Chondrocyte (in vitro differentiated cells): ENCODE measurements at places on chromosomes 6 and 20. TPM values are rescaled to one million over a fixed set of nuclear protein-coding genes. Genes with fewer than 3 reads are reported as not detected.

GRCh38 chr6:108797951-108798669 is 50.1 kb upstream of the ARMC2 start:
- H3K4me3 ChIP-seq, result no peak overlapping the region
- H3K27ac ChIP-seq, result no peak overlapping the region
- peaks cover 9% of the 10 kb centered on the region for H3K4me1 ChIP-seq
- H3K36me3 ChIP-seq, result no peaks in the 10 kb centered on the region

The TMEM14B gene
- total RNA-seq, result 45.5 to 65.9 TPM (median 50.5 TPM) in 3 replicates

- H3K27me3 ChIP-seq, result peaks cover 6% of the 10 kb centered on the region
- no peaks in the 10 kb centered on the region for H3K4me1 ChIP-seq
- H3K27ac ChIP-seq, result no peak overlapping the region
- no peaks in the 10 kb centered on the region for H3K36me3 ChIP-seq
- DNase-seq, result no peak
These were observed 414.9 kb downstream of the KIF16B start for GRCh38 chr20:16158090-16158975.

The ADISSP gene
- total RNA-seq, result 23.5 to 30.4 TPM (median 26.7 TPM) in 3 replicates

The CDH4 gene
- total RNA-seq, result 0.48 to 1.1 TPM (median 0.99 TPM) in 3 replicates

GRCh38 chr6:20207088-20207418 is 5.2 kb downstream of the MBOAT1 start:
- DNase-seq, result no peak
- H3K4me3 ChIP-seq, result no peak overlapping the region
- peaks cover 10% of the 10 kb centered on the region for H3K4me1 ChIP-seq
- no peaks in the 10 kb centered on the region for H3K27me3 ChIP-seq
- no peaks in the 10 kb centered on the region for H3K36me3 ChIP-seq
- H3K27ac ChIP-seq, result no peak overlapping the region

DNA sequence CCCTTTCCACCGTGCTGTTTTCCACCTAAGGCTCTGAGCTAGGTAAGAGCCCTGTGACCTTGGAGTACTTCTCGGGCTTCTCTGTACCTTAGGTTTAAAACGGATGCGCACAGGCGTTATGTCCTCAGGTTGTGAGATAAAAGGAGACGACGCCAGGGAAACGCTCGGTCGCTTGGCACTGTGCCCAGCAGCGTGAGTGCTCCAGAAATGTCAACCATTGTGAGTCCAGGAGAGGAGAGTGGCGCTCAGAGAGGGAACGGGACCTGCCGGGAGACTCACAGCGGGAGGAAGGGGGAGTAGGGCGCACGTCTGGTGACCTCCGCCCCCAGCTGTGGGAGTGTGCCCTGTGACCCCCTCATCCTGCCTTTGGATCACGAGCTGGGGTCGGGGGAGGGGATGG is 33.8 kb upstream of the SCRT2 start:
- peaks cover 13% of the 10 kb centered on the region for H3K36me3 ChIP-seq
- H3K4me1 ChIP-seq, result peaks cover 3% of the 10 kb centered on the region
- peaks cover 41% of the 10 kb centered on the region for H3K27me3 ChIP-seq
